Activated CD4-positive, alpha-beta T cell treated with anti-CD3 and anti-CD28 coated beads, Interleukin-2, amount 50 U/mL, for 4 hours (primary cell): ENCODE measurements at places on chromosomes 13 and 19.

DNA sequence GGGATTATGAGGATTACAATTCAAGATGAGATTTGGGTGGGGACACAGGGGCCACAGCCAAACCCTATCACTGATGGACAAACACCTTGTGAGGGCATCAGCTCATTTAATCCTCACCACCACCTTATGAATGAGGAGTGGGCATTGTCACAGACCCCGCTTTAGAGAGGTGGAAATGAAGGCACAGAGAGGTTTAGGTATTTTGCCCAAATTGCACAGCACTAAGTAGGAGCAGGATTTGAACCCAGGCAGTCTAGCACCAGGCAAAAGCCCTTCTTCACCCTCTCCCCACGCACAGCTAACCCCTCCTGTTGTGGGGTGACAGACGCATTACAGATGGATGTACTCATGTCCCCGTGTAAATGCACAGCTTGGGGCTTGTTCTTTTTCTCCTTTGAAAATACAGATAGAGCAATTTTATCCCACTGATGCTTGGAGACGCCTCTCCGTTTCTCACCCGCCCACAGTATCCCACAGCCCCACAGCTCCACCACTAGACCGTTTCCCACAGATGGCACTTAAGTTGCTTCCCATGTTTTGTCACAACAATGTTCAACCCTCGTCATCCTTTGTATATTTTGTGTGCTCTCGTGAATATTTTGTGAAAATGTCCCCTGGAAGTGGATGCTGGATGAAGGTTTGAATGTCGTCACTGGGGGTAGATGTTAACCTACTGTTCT is 48.2 kb downstream of the ANKRD10 start:
- no peak for DNase-seq

DNA sequence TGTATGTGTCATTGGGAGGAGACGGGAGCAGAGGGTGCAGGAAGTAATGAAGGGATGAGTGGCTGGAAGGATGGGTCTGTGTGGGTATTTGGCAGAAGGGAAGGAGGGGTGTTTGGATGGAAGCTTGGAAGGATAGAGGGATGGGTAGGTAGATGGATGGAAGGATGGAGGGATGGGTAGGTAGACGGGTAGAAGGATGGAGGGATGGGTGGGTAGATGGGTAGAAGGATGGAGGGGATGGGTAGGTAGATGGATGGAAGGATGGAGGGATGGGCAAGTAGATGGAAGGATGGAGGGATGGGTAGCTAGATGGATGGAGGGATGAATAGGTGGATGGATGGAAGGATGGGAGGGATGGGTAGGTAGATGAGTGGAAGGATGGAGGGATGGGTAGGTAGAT is 41.7 kb upstream of the EHD2 start:
- DNase-seq, result no peak

- DNase-seq, result no peak
These were observed 556.7 kb downstream of the PCDH9 start for GRCh38 chr13:66673401-66673800.

- DNase-seq, result peak; percentile 54
These were observed 43.1 kb downstream of the CYP4F22 start for GRCh38 chr19:15551293-15552004.

- no peak for DNase-seq
These were observed 204.0 kb upstream of the GPR12 start for GRCh38 chr13:26964278-26965250.

- no peak for DNase-seq
These were observed 84.5 kb downstream of the LRRC63 start for GRCh38 chr13:46296115-46296822.

DNA sequence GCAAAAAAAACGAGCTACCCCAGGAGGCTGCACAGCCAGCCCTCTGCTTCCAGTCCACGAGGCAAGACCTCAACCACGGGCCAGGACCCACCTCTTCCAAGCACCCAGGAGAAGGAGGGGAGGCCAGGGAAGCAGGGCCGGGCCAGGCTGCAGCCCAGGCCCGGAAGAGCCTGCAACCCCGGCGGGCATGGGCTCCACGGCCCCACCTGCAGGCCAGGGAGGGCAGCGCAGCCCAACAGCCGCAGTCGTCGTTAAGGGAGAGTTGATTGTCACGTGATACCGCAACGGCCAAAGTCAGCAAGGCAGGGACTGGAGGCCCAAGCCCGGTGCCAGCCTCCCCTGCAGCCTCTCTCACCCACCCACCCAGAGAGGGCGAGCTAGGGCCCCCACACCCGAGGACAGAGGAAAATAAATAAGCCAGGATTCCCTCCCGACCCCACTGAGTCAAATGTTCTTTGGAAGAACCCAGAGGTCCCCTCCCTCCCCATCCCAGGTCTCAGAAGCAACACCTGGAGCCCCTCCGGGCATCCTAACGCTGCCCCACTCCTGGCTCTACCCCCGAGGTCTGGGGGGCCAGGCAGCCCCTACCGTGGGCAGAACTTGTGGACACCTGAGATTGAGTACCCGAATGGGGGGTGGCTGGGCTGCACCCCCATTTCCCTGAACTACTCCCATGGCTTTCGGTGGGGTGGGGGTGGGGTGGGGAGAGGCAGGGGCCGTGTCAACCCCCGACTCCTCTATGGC is 5.2 kb upstream of the REXO1 start:
- peak; percentile 65 for DNase-seq

DNA sequence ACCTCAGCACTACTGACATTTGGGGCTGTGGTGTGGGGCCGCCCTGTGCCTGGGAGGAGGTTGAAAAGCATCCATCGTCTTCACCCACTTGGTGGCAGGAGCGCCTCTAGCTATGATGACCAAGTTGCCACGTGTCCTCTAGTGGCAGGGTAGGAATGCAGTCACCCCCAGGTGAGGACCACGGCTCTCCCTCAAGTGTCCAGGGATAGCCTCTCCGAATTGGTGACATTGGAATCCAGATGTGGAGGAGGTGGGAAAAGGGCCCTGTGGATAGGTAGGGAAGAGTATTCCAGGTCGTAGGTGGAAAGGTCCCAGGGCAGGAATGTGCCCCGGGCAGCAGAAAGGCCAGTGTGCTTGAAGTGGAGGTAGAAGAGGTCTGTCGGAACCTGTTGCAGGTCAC is 37.6 kb downstream of the ARHGEF18 start:
- DNase-seq, result no peak

DNA sequence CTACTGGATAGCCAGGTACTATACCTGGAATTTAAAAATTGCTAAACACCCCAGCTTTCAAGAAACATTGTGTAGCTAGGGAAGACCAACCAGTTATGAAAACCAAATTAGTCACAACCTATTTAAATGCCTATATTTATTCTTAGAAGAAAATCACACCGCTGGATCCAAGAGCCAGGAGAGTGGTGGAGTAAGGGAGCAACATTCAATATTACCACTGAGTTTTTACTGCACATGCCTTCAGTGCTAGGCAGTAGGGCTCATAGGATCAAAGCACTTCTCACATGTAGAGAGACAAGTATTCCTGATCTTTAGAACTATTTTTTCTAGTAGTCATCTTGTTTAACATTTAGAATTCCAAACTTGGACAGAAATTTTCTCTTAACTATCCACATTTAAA is 11.2 kb downstream of the ITM2B start:
- DNase-seq, result no peak

- DNase-seq, result peak; percentile 44
These were observed 4.0 kb upstream of the FLT3LG start for GRCh38 chr19:49469828-49470614.

- DNase-seq, result no peak
These were observed 65.8 kb downstream of the KATNAL1 start for GRCh38 chr13:30241532-30241931.

DNA sequence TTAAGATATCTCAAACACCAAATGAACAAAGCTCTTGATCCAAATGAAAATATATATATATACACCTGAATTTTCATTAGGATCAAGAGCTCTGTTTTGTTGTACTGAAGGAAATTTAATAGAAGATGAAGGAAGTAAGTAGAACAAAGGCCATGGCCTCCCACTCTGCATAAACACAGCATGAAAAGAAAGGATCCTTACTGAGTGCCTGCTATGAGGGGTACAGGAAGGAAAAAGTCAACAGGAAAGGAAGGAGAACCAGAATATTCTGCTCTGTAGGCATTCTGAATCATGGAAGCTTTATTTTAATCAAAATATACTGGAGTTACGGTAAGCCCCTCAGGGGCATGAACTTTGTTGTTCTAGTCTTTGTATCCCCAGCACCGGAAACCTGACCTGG is 22.1 kb downstream of the TMTC4 start:
- DNase-seq, result no peak

DNA sequence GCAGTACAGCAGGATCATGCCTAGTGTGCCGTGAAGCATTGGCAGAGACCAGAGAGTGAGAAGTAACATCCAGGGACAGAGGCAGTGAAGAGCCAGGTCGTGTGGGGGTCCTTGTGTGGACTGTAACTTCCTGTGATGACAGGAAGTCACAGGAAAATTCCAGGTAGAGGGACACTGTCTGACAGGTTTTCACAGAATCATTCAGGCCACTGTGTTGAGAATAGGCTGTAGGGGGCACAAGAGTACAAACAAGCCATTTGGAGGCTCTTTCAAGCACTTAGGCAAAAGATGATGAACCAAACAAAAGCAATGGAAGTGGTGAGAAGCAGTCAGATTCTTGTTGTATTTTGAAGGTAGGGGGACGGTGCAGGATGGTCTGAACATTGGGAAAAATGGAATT is 46.4 kb downstream of the N4BP2L1 start:
- peak; percentile 1 for DNase-seq

GRCh38 chr13:90833951-90834350 is 513.5 kb upstream of the MIR17HG start:
- DNase-seq, result no peak

DNA sequence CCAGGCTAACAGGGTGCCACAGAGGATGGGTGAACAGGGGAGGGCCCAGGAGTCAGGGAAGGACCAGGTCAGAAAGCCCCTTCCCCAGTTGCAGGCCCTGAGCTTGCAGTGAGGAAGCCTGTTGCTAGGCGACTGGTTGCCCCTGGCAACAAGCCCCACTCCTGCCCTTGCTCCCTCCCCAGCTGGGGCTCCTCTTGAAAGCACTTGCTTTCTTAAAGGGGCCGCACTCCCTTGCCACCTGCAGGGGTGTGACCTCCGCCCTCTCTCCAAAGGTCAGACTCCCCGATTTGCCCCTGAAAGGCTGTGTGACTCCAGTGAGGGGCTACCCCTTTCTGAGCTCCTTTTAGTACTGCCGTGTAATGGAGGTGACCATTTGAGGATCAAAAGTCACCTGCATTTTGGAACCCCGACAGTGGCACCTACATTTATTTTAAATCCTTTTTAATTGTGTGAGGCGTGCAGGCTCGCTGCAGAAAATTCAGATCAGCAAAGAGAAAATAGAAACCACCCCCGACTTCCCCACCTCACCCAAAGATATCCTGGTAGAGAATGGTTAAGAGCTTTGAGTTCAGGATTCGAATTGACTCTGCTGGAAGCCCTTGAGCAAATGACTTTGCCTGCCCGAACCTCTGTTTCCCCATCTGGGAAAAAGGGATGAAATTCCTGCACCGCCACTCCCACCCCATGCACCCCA is 4.8 kb downstream of the FCHO1 start:
- DNase-seq, result no peak

- DNase-seq, result no peak
These were observed 69.7 kb downstream of the RASA3 start for GRCh38 chr13:114062754-114063153.

GRCh38 chr13:97928301-97928700 is 25.2 kb upstream of the IPO5 start:
- DNase-seq, result no peak

DNA sequence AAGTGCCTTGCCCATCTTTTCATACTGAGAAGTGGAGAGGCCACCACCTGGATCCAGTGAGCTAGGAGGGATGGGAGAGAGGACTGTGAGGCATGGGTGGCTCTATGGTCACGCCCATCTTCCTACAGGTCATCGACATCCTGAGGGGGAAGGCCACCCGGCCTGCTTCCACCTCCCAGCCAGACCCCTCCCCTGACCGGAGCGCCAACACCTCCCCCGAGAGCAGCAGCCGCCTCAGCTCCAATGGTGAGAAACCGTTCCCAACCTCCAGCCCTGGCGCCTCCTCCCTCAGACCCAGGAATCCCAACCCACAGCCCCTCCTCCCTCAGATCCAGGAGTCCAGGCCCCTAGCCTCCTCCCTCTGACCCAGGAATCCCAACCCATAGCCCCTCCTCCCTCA is 10.1 kb downstream of the BCL3 start:
- DNase-seq, result no peak

- DNase-seq, result no peak
These were observed 6.9 kb downstream of the FBN3 start for GRCh38 chr19:8142513-8142900.

GRCh38 chr13:90385781-90386489 is 961.6 kb upstream of the MIR17HG start:
- DNase-seq, result no peak

GRCh38 chr13:108383667-108384066 is 114.1 kb downstream of the TNFSF13B start:
- DNase-seq, result no peak

- DNase-seq, result no peak
These were observed 723.9 kb downstream of the GPC5 start for GRCh38 chr13:92122186-92122853.
